ENCODE measurements at places on chromosomes 13 and 19. TPM values are rescaled to one million over a fixed set of nuclear protein-coding genes. Genes with fewer than 3 reads are reported as not detected.
A peak's percentile ranks its signal among the peaks of the same experiment; 100 is the strongest.

DNA sequence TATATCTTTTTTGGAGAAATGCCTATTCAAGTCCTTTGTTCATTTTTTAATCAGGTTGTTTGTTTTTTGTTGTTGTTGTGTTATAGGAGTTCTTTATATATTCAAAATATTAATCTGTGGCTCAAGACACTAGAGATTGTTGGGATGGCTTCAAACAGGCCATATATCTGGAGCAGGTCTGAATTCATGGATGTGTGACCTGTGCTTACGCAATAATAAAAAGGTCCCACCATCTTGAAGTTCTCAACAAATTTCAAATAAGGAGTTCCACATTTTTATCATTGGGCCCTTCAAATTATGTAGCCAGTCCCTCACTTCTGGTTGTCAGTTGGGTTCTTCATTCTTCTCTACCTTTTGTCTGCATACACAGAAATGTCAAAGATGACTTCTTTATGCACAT lies 17.7 kb upstream of the NUDT15 start:
- no peaks in the 10 kb centered on the region for H3K36me3 ChIP-seq
- DNase-seq = no peak
- H3K27me3 ChIP-seq = no peaks in the 10 kb centered on the region
- H3K4me3 ChIP-seq = no peak overlapping the region
- no peaks in the 10 kb centered on the region for H3K4me1 ChIP-seq
- no peak overlapping the region for H3K27ac ChIP-seq

DNA sequence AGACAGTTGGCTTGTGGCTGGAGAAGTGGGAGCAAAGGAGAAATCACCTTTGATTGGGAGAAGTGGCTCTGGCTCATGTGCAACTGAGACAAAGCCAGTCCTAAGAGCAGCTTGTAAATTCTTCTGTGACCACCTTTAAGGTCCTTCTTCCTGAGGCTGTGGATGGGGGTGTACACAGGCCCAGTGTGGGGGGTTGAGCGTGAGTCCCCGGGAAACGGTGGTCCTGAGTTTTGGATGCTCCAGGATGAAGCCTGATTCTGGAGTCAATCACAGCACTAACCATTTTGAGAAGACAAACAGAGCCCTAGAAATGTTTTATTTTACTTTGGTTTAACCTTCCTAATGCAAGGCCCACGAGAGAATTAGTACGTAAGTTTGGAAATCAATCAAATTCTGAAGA lies 3.9 kb upstream of the CEBPA start:
- H3K4me1 ChIP-seq = no peaks in the 10 kb centered on the region
- H3K36me3 ChIP-seq = no peaks in the 10 kb centered on the region
- no peak overlapping the region for H3K4me3 ChIP-seq
- H3K27ac ChIP-seq = no peak overlapping the region
- DNase-seq = no peak

GRCh38 chr13:74278901-74279300 lies 144.7 kb upstream of the KLF12 start:
- no peaks in the 10 kb centered on the region for H3K4me1 ChIP-seq
- H3K36me3 ChIP-seq = no peaks in the 10 kb centered on the region
- no peak overlapping the region for H3K4me3 ChIP-seq
- H3K27me3 ChIP-seq = peaks cover 2% of the 10 kb centered on the region
- DNase-seq = no peak

- no peak overlapping the region for H3K27ac ChIP-seq
- peaks cover 17% of the 10 kb centered on the region for H3K4me1 ChIP-seq
- H3K4me3 ChIP-seq = no peak overlapping the region
- peak; percentile 36 for DNase-seq
- peaks cover 3% of the 10 kb centered on the region for H3K36me3 ChIP-seq
- H3K27me3 ChIP-seq = peaks cover 25% of the 10 kb centered on the region
These were observed 5.9 kb upstream of the CACNG7 start for GRCh38 chr19:53903055-53903680.

DNA sequence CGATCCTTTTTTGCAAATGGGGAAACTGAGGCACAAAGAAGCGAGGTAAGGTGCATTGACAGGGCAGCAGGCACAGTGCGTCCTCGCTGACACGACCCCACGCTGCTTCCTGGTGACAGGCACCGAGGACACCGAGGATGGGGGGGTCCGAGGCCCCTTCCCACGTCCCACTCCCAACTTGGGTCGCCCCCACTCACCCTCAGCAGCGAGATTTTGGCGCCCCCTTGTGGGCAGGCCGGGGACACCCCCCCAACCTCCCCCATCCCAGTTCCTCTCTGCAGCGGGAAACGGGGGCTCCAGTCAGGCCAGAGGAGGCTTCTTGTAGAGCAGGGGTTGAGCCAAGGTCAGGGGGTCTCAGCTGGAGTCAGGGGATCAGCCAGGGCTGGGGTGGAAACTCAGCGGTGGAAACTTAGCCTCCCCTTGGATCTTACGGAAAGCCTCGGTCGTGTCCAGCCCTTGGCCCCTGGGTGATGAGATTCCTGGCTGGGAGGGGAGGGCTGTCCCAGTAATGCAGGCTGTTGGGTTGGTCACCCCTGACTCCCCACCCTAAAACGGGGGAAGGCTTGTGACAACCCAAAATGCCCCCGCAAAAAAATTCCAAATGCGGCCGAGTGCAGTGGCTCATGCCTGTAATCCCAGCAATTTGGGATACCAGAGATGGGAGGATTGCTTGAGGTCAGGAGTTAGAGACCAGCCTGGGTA lies 8.2 kb downstream of the SMIM24 start:
- no peaks in the 10 kb centered on the region for H3K4me1 ChIP-seq
- H3K27ac ChIP-seq = no peak overlapping the region
- no peaks in the 10 kb centered on the region for H3K27me3 ChIP-seq
- no peak for DNase-seq
- no peaks in the 10 kb centered on the region for H3K36me3 ChIP-seq

DNA sequence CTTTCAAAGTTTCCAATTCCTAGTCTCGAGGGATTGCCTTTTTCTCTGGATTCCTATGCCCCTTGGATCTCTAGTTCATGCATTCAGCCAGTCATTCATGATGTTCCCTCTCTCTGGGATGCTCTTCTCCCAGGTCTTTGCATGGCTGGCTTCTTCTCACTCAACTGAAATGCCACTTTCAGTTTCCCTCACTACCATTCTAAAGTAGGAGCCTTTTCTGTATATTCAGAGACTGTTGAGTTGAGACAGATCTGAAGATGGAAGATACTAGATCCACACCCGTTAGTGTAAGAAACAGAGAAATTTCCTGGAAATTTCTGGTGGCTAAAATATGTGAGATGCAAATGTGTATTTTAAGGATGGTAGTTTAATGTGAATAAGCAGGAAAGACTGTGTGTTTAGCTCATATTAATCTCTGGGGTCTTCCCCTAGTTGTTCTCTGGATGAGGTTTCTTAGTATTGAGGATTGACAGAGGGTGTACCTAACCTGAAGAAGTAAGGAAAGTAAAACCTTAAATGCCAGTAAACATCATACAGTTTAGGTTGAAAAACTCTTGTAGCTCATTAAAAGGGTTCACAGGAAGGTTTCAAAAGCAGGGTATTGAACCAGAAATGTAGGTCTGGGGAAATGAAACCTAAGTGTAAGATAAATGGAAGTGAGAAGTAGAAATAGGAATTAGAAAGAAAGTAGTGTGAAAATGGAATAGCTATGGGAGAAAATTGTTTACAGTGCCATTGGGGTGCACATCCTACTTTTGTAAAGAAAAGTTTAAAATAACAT lies 331.3 kb downstream of the NDFIP2 start:
- H3K36me3 ChIP-seq = no peaks in the 10 kb centered on the region
- H3K27ac ChIP-seq = no peak overlapping the region
- DNase-seq = no peak
- H3K4me3 ChIP-seq = no peak overlapping the region

GRCh38 chr19:8052464-8052859 lies at the start of gene CCL25:
TSS of gene CCL25 (plus strand) at chr19:8052760. CDS start at chr19:8053050, 290 bp downstream.
- H3K4me3 ChIP-seq = no peak within 1 kb of the TSS
- H3K27ac ChIP-seq = peak within 1 kb of the TSS; percentile 75
- H3K27me3 ChIP-seq = peaks cover 13% of the 10 kb centered on the region
- H3K36me3 ChIP-seq = no peaks in the 10 kb centered on the region
- peaks cover 17% of the 10 kb centered on the region for H3K4me1 ChIP-seq

SLC1A6 gene
- total RNA-seq = not detected

GRCh38 chr13:112207129-112207528 lies 140.2 kb downstream of the SOX1 start:
- no peak overlapping the region for H3K27ac ChIP-seq
- H3K27me3 ChIP-seq = peaks cover 28% of the 10 kb centered on the region
- no peak overlapping the region for H3K4me3 ChIP-seq
- no peaks in the 10 kb centered on the region for H3K36me3 ChIP-seq
- peaks cover 9% of the 10 kb centered on the region for H3K4me1 ChIP-seq

- H3K36me3 ChIP-seq = peaks cover 1% of the 10 kb centered on the region
- H3K27ac ChIP-seq = no peak overlapping the region
- peaks cover 17% of the 10 kb centered on the region for H3K4me1 ChIP-seq
These were observed 233.7 kb downstream of the COG6 start for GRCh38 chr13:39888865-39889810.

- DNase-seq = no peak
- peaks cover 8% of the 10 kb centered on the region for H3K27me3 ChIP-seq
- H3K27ac ChIP-seq = no peak overlapping the region
- H3K4me1 ChIP-seq = peaks cover 27% of the 10 kb centered on the region
These were observed 246.1 kb downstream of the DCT start for GRCh38 chr13:94233401-94233800.

GRCh38 chr13:30702006-30702405 lies 33.3 kb upstream of the ALOX5AP start:
- H3K4me1 ChIP-seq = peaks cover 27% of the 10 kb centered on the region
- H3K36me3 ChIP-seq = no peaks in the 10 kb centered on the region
- peaks cover 25% of the 10 kb centered on the region for H3K27me3 ChIP-seq

NPAS1 gene
- 0.39 TPM for total RNA-seq

DNA sequence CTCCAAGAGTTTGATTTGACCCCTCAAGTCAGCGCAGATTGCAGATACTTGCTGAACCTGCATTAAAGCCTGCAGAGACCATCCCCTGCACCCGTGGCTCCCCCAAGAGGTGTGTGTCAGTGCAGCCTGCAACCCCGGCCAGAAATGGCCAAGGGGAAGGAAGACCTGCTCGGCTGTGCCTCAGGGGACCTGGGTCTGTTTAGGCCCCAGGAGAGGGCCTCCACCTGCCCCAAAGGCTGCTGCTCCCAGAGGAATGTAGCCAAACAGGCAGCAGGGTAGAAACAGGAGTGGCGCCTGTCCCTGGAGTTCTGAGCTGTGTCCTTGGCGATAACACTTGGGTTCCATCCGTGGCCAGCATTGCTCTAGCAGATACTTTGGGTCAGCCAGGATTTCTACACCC lies 8.0 kb downstream of the POP4 start:
- H3K4me3 ChIP-seq = no peak overlapping the region
- no peaks in the 10 kb centered on the region for H3K27me3 ChIP-seq
- no peak for DNase-seq
- H3K27ac ChIP-seq = no peak overlapping the region

DNA sequence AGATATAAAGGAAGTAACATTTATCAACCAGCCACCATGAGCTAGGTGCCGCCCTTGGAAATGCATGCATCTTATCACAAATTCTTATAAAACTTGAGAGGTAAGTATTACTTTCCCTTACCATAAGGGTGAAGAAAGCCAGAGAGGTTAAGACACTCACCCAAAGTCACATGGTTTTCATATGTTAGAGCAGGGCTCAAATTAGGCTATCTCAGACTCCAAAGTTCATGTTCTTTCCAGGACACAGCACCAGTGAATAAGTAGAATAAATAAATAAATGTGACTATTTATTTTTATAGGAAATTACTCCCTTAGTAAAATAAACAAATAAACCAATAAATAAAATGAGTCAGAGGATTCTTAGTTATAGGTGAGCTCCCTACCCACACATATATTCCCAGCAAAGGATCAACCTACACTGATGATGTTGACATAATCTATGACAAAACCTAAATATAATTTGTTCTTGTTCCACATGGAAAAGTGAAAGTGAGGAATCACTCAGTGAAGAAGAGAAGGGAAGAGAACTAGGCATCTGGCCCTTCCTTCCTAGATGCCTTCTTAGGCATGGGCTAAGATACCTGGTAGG lies 27.2 kb downstream of the SPRY2 start:
- H3K4me3 ChIP-seq = no peak overlapping the region
- no peaks in the 10 kb centered on the region for H3K4me1 ChIP-seq
- H3K27ac ChIP-seq = no peak overlapping the region
- H3K27me3 ChIP-seq = no peaks in the 10 kb centered on the region
- no peak for DNase-seq
